ENCODE measurements at places on chromosomes 2 and 18.
A peak's percentile ranks its signal among the peaks of the same experiment; 100 is the strongest.

GRCh38 chr2:144011553-144011952, 508.4 kb downstream of the ZEB2 start:
- DNase-seq, result no peak

- peak; percentile 79 for DNase-seq
Observed at GRCh38 chr2:234488913-234489451, 7.9 kb downstream of the ARL4C start.

- no peak for DNase-seq
Observed at GRCh38 chr18:27073404-27073830, 111.7 kb downstream of the CHST9 start.

DNA sequence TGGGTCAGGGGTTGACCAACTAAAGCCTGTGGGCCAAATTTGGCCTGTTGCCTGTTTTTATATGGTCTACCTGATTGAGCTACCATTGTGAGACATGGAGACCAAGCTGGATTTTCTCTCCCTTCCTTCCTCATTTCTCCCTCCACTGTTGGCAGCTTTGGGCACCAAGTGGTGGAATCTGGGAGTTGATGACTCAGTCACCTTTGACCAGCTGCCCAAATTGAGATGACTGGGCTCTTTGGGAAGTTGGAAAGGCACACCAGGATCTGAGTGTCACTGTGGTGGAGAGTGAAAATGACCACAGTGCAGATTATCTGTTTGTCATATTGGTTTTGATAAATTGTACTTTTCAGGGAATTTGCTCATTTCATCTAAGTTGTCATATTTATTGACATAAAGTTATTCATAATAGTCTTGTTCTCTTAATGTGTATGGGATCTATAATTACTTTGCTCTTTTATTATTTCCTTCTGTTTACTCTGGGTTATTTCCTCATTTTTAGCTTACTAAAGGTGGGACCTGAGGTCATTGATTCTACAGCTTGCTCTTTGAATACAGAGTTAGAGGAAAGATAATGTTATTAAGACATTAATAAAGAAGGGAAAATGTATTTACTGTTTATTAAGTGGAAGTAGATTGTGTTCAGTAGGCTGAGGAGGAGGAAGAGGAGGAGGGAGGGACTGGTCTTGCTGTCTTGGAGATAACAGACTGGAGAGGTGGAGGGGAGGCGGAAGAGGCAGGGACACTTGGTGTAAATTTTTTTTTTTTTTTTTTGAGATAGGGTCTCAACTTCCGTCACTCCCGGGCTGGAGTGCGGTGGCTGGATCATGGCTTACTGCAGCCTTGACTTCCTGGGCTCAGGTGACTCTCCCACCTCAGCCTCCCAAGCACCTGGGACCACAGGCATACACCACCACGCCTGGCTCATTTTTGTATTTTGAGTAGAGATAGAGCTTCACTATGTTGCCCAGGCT, 31.8 kb downstream of the AGFG1 start:
- DNase-seq, result no peak

- no peak for DNase-seq
Observed at GRCh38 chr2:224208443-224208842, 169.4 kb upstream of the SERPINE2 start.

GRCh38 chr2:73374269-73374668, 11.4 kb upstream of the ALMS1 start:
- DNase-seq, result no peak

DNA sequence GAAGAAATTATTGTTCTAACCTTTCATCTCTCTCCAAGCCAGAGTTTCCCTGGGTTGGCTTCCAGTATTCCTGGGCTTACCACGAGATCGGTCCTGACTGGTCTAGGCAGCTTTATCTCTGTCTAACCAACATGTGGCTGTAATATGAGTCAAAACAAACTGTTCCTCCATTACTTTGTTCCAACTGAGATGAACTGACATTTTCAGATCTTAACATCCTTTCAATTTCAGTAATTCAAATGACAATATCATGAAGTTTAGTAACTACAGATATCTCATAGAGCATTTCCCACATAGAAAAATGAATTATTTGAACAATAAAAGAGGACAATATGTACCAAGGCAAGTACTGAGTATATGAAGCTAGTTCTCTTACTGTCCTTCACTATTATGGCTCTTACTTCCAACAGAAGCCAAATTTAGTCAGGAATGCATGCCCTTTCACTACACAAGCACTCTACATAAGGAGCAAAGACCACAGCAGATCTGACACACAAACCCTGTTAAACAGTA, 15.5 kb downstream of the SLC25A12 start:
- DNase-seq, result peak; percentile 14

- DNase-seq, result no peak
Observed at GRCh38 chr18:79533591-79533990, 137.9 kb downstream of the NFATC1 start.

DNA sequence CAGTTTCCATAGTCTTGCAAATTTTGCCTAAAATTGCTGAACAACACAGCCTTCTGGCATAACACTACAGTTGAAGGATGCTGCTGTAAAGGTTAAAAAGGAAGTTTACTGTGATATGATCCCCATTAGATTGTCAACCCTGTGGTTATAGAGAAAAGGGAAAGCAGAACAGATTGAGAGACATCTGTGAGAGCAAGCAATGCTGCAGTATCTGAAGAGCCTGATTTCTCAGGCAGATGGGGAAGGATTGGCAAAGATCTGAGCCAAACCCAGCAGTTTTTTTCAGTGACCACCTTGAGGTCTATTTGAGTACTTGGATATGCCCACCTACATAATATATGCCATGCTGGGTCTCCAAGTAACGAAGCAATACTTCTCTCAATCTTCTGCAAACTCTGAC, 8.5 kb upstream of the ST8SIA3 start:
- no peak for DNase-seq

- DNase-seq, result no peak
Observed at GRCh38 chr18:38847326-38847725, 1281.7 kb upstream of the CELF4 start.
